ENCODE measurements at places on chromosomes 6 and 20.
A peak's percentile ranks its signal among the peaks of the same experiment; 100 is the strongest.

- no peak for DNase-seq
These were observed 157.9 kb downstream of the SLC24A3 start for GRCh38 chr20:19370076-19371075.

DNA sequence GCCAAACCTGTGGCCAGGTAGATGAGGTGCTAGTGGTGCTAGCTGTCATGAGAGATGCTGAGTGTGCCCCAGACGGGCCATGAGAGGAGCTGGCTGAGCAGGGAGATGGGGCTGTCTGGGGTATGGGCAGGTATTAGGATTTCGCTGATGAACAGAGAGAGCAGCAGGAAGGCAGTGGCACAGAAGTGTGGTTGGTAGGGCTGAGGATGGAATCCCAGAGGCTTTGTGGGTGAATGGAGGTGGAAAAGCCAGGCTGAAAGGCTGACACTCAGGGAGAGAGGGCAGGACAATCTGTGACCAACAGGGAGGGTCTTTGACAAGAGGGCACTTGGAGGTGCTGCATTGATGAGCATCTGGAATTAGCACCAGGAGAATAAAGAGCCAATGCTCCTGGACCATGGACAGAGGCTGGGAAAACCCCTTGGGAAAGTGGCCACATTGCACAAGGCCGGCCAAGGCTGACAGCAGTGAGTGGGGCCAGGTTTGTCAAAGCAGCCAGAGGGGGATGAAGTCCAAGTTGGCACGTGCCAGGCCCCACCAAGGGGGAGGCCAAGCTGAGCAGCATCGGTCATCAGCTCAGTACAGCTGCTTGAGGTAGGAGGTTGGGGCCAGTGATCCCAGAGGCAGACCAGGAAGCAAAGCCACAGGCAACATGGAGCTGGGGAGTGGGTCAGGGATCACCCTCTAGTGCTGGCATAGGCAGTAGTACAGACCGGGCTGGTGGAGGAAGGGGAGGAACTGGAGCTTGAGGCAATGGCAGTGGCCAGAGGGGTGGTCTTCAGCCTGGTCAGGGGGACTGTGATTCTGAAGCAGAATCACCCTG lies 19.7 kb upstream of the SGK2 start:
- DNase-seq, result no peak

DNA sequence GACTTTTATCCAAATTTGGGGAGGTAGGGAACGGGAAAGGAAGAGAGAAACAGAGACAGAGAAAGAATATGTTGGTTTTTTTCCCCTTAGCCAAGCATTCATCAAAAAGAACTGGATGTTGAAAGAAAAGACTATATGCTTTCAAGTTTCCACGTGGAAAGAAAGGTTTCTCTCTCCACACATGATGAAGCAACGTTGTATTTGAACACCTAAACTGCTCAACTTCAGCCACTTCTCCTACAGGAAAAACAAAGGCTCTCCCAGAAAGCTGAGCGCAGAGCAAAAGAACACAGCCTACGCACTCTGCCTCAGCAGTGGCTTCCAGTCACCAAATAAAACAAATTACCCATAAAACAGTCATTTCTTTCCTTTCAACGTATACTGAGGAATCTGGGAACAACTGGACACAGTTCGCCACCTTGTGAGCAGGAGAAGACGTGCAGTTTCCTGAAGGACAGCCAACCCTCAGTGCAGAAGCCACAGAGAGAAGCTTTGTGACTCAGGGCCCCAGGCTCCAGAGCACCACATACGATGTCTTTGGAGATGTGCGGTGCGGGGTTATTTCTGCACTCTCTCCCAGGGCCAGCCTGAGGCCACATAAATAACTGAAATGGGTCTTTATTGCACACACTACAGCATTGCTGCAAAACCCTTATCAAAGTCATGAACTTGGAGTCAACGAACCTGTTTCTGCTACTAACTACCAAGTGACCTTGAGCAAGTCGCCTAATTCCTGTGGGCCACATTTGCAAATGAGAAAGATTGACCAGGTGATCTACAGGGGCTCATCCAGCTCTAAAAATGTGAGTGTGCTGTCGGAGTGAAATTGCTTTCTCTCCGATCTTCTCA lies 10.1 kb downstream of the IL17F start:
- DNase-seq, result peak; percentile 59

DNA sequence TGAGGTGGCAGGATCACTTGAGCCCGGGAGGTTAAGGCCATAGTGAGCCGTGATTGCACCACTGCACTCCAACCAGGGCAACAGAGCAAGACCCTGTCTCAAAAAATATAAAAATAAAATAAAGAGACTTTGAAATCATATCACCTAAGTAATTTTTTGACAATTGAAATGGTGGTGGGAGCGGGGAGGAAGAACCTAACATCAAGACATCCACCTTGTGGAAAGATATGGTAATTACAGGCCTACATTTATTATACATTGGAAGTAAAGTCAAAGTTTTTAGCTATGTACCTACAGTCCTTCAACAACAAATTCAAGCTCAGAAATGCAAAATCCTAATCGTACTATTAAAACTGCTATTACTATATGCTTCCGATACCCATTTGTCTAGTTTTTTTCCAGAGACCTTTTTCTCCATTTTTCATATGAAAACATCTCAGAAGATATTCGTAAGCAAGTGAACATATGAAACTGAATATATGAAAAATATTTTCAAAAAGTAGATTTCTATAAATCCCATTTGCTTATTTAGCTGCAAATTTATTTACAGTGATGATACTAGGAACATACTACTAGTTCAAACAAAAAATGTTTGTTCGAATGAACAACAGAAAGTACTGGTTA lies 83.3 kb downstream of the SYCP2 start:
- no peak for DNase-seq

DNA sequence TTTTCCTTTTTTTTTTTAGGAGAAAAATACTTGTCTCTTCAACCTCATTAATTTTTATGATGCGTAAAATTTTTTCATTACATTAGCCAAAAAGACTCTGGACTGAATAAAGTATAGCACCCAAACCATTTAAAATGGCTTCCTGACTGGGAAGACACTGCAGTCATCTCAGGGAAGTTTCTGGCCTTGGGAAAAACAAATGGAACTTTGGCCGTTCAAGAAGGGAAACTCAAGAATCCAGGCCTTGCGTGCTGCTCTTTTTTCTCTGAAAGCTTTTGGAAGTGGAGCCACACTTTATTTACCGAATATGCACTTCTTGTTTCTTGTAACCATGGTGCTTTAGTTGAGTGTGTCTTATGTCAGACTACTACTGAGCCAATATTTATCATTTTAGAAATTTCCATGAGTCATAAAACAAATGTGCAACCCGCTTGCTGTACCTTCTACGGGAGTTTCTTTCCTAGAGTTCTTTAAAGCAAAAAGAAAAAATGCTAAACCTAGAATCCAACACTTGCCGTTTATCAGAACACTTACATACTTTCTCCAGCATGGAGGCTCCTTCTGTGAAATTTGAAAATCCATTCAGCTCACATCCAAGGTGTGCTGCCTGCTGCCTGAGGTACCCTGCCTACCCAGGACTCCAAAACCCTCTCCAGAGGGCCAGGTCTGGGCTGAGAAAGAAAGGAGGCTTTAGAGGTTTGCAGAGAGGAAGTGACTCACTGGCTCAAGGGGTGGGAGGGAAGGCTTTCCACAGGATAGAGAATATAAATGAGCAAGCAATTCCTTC lies 11.5 kb upstream of the DSTN start:
- DNase-seq, result no peak

DNA sequence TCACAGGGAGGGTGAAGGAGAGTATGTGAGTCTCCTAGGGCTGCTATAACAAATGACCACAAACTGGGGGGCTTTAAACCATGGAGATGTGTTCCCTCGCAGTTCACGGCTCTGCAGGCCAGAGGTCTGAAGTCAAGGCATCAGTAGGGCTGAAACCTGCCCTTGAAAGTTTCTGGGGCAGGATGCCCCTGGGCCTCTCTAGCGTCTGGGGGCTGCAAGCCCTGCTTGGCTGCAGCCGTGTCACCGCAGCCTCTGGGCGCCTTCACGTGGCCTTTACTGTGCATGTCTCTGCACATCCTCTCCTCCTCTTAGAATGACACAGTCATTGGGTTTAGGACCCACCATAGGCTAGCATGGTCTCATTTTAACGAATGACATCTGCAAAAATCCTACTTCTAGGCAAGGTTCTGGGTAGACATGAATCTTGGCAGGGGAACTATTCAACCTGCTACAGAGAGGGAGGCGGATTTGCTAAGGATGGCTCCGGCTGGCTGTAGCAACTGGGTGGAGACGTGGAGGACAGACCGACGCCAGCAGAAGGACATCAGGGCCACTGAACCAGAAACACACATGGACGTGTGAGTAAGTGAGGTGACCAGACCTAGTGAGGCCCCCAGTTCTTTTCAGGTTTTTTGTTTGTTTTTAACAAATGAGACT lies 58.6 kb downstream of the PHACTR3 start:
- DNase-seq, result peak; percentile 24

DNA sequence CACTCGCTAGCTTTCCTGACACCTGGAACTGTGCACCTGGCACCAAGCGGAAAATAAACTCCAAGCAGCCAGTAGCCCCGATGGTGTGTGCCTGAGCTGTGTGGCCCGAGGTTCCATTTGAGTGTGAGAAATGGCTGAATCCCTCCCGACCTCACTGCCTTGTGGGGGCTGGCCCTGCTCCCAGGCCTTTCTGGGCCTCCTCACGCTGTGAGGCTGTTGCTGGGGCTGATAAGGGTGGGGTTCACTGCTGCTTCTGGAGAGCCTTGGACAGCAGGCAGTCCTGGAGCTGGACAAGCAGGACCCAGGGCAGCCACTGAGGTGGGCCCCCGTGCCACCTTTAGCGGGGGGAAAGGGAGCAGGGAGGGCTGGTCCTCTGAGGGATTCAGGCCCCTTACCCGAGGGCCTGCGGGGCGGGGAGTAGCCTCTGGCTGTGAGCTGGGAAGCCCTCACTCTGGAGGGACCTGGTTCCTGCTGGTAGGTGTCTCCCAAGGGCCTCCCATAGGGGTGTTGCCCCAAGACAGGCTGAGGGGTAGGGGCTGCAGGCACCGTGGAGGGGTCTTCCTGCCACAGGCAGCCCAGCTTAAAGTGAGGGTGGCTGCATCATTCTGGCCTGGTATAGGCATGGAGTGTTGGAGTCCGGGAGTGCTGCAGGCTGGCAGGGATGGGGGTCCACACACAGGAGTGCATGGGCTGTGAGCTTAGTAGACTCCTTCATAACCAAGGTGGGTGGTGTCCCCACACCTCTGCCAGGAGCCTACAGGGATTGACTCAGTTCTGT lies 1.7 kb downstream of the PPDPF start:
- DNase-seq, result no peak
